ENCODE measurements at places on chromosomes 11 and 22. TPM values are rescaled to one million over a fixed set of nuclear protein-coding genes. Genes with fewer than 3 reads are reported as not detected.

Gene TECTA
- 0.46 TPM for polyA plus RNA-seq

Gene SPON1
- 1.4 TPM for polyA plus RNA-seq

Gene ATXN10
- 72.9 TPM for polyA plus RNA-seq

GRCh38 chr22:41885516-41885915 is 29.4 kb downstream of the SHISA8 start:
- DNase-seq, result no peak
- no peaks in the 10 kb centered on the region for H3K4me1 ChIP-seq
- no peak overlapping the region for H3K27ac ChIP-seq
- no peak overlapping the region for H3K4me3 ChIP-seq
- no peaks in the 10 kb centered on the region for H3K27me3 ChIP-seq
- H3K36me3 ChIP-seq, result peaks cover 20% of the 10 kb centered on the region

- H3K36me3 ChIP-seq, result no peaks in the 10 kb centered on the region
- no peak for DNase-seq
- H3K4me1 ChIP-seq, result peaks cover 27% of the 10 kb centered on the region
- no peak overlapping the region for H3K27ac ChIP-seq
- H3K4me3 ChIP-seq, result no peak overlapping the region
- H3K27me3 ChIP-seq, result peaks cover 2% of the 10 kb centered on the region
Observed at GRCh38 chr11:27699242-27699925, 871 bp downstream of the BDNF start.
